ENCODE measurements at places on chromosomes 4 and X.

DNA sequence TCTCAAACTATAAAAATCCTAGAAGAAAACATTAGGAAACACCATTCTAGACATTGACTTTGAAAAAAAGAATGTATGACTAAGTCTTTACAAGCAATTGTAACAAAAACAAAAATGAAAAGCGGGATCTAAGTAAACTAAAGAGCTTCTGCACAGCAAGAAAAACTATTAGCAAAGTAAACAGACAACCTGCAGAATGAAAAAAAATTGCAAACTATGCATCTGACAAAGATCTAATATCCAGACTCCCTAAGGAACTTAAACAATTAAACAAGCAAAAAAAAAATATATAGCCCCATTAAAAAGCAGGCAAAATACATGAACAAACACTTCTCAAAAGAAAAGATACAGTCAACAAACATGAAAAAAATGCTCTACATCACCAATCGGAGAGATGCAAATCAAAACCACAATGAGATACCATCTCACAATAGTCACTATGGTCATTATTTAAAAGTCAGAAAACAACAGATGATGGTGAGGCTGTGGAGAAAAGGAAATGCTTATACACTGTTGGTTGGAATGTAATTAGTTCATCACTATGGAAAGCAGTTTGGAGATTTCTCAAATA, 168.1 kb downstream of the EPHA5 start:
- DNase-seq: no peak

- no peak for DNase-seq
These were observed 25.7 kb downstream of the SEL1L3 start for GRCh38 chr4:25837107-25837506.

DNA sequence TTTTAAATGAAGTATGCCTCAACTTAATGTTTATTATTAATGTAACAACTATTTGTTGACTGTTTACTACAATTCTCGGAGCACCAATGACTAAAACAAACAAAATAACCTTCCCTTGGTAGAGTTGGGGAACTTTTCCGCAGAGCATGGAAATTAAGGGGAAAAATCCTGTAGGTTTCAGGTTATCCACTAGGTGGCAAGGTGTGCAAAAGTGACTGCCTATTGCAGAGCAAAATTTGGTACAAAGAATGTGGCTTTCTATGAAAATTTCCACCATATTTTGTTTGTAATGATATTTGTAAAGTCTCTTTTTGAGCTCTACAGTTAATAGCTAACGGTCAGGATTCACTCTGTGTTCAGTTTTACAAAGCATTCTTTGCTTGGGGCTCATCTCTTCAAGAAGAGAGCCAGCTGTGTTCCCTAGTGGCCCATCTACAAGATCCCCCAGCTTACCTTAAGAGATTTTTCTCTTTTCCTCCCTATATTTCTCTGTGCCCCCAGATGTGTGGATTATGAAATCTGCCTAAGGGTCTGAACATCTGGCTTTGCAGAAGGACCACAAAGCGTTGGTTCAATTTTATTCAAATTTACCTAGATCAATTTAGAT, 61.1 kb downstream of the FBXO8 start:
- no peak for DNase-seq

DNA sequence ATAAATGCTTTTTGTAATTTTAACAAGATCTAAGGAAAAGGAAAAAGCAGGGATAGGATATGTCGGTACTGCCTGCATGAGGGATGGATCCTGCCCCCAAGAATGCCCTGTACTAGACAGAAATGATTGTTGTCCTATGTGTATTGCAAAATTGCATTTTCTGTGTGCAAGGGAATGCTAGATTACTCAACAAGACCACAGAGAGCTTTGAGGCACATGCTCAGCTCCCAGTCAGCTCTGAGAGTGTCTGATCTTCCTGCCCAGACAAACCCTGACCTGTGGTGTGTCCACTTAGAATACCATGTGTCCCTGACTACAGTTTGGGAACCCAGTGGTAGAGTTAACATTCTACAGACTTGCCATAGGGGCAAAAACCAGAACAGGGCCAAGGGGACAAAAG, 129.2 kb upstream of the PAK3 start:
- no peak for DNase-seq

- DNase-seq: no peak
These were observed 368.5 kb downstream of the PCDH7 start for GRCh38 chr4:31088600-31089230.

DNA sequence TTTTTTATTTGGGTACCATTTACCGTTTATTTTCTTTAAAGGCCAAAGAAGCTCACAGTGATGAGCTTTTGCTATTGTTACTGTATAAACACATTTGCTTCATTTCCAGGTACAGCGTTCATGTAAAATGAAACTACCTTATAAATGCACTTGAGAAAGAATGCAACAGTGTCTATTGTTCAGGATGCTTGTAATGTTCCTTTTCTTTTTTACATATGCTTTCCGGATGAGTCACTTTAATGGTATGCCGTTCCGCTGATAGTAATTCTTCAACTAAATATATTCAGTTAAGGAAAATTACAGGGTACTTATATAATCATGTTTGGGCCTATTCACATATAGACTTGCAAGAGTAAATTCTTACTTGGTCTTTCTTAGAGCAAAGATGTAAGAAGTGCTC, 354.9 kb downstream of the RPA4 start:
- DNase-seq: no peak
